RKO (cell line): ENCODE measurements at places on chromosomes 2 and 18.
A peak's percentile ranks its signal among the peaks of the same experiment; 100 is the strongest.

DNA sequence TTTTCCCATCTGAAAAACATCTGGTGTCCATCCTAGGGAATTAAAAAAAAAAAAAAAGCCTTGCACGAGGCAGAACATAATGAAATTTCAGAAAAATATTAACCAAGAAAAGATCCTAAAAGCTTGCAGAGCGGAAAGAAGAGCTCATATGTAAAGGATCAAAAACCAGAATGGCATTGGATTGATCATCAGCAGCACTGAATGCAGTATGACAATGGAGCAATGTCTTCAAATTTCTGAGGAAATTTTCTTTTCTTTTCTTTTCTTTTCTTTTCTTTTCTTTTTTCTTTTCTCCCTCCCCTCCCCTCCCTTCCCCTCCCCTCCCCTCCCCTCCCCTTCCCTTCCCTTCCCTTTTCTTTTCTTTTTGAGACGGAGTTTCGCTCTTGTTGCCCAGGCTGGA, 21.3 kb upstream of the FAM117B start:
- DNase-seq, result no peak

DNA sequence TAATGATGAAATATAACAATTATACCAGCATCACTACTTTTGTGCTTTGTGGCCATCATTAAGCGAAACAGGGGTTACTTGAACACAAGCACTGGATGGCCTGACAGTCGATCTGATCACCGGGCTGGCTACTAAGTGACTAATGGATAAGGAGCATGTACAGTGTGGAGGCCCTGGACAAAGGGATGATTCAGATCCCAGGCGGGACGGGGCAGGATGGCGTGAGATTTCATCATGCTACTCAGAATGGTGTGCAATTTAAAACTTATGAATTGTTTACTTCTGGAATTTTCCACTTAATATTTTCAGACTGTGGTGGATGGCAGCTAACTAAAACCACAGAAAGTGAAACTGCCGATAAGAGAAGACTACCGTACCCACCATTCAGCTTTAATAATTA, 7.0 kb upstream of the CLIP4 start:
- DNase-seq, result peak; percentile 86

DNA sequence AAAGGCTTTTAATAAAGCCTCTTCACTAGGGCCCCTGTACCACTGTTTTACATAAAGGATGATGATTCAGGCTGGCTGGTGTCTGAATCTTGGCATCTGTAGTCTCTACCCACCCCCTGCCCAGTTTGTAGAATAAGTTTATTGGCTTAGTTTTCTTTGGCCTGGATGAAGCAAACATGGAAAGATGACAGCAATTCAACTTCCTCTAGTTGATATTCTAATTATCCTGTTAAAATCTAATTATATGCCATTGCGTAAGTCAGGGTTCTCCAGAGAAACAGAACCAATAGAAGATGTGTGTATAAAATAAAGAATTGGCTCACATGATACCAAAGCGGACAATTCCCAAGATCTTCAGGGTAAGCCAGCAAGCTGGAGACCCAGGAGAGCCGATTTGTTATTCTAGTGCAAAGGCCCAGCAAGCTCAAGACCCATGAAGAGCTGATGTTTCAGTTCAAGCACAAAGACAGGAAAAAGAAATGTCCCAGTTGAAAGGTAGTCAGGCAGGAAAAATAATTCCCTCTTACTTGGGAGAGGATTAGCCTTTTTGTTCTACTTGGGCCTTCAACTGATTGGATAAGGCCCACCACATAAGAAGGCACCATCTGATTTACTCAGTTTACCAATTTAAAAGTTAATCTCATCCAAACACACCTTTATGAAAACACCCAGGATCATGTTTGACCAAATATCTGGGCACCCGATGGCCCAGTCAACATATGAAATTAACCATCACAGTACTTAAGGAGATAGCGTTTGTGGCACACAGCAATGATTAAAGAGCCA, 82.6 kb upstream of the LYPD1 start:
- no peak for DNase-seq

DNA sequence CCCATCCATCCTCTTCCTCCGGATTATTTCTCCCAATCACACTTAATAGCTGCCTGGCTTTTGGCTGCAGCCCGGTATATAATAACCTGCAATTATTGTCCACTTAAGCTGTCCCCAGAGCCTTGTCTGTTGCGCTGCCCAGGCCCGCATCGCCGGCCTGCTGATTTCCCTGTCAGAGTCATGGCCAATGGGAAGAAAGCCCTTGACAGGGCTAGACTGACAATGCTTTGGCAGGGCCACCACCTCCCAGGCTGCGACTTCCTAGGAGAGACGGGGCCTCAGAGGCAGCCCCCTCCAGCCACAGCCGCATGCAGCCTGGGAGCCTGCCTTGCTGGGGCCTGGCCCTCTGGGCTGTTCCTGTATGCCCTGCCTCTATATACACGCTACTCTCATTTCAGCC, 10.0 kb upstream of the CELF4 start:
- no peak for DNase-seq

- no peak for DNase-seq
Measured at GRCh38 chr2:32902986-32903385, 43.8 kb upstream of the LTBP1 start.

- DNase-seq, result no peak
Measured at GRCh38 chr2:12856934-12857601, 140.3 kb downstream of the TRIB2 start.
